ENCODE measurements at places on chromosomes 5 and 9.

DNA sequence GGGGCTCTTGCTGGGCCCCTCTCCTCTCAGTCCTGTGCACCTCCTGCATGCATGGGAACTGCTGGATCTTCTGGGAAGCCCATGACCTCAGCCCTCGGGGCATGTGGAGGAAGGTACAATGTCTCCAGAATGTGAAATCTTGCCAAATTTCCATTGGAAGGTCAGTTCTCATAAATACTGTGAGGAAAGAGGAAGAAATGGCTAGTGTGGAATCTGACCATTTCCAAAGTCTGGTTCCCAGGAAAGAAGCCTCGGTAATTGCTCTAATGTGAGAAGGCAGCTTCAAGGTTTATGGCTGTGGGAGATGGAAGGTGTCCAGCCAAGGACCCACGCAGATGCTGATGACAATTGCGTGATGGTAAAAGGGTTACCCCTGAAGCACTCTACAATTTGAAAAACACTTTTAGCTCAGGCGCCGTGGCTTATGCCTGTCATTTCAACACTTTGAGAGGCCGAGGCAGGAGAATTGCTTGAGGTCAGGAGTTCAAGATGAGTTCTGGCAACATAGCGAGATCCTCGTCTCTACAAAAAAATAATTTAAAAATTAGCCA, 8.1 kb upstream of the IL17B start:
- DNase-seq = no peak

DNA sequence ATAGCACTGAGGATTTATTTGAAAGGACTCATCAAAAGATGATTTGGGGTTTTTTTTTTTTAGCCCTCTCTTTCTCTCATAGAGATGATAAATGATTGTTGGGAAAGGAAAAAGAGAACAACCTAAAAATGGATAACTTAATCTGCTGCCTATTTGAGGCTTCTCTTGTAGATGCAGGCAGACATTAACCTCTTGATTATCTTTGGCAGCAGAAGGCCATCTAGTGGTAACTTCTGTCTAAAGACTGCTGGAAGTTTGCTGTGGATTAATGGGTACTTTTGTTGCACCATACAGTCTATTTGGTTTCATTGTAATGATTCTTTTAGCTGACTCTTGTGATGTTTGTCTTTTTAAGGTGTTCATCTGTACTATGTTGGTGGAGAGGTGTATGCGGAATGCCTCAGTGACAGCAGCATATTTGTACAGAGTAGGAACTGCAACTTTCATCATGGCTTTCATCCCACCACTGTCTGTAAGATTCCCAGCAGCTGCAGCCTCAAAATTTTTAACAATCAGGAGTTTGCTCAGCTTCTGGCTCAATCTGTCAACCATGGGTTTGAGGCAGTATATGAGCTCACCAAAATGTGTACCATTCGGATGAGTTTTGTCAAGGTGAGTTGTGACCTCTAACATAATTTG, 18.8 kb downstream of the SMIM32 start:
- DNase-seq = no peak

DNA sequence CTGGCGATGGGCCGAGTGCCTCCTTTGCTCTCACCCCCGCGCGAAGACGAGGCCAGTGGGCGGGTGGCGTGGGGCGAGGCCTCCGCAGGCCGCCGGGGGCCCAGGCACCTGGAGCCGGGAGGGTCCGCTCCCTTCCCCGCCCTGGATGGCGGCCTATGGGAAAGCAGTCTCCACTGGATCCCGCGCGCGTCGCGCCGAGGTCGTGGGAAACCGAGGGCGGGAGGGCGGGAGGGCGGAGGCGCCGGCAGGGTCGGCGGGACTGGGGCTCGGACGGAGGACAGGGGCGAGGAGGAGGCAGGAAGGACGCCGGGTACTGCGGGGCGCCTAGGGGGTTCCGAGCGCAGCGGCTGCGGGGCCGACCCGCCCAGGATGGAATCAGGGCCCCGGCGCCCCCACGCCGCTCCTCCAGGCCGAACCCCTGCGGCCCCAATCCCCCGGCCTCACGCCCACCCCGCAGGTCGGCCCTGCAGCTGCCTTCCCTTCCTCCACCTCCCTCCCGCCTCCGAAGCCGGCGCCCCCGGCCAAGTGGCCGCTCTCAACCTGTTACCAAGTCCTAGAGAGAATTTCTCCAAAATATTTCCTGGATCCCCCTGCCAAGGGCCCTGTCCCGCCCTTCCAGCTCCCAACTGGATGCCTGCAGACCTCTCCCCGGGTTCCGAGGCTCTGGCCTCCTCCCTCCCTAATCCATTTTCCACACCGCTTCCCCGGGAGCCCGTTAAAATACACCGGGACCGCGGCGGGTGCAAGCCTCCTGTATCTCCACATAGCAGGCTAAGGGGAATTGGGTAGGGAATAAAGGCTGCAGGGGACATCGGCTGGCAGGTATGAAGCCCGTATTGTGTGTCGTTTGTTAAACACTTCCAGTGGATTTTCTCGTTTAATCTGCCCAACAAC, 146.3 kb downstream of the ERCC6L2 start:
- DNase-seq = no peak

GRCh38 chr9:95383845-95384244, 66.3 kb upstream of the FANCC start:
- DNase-seq = no peak

- DNase-seq = no peak
Observed at GRCh38 chr9:13023498-13023897, 248.7 kb downstream of the LURAP1L start.

- DNase-seq = no peak
Observed at GRCh38 chr5:89342106-89342876, 459.3 kb upstream of the MEF2C start.

GRCh38 chr9:2608276-2608675, 13.3 kb upstream of the VLDLR start:
- DNase-seq = no peak

DNA sequence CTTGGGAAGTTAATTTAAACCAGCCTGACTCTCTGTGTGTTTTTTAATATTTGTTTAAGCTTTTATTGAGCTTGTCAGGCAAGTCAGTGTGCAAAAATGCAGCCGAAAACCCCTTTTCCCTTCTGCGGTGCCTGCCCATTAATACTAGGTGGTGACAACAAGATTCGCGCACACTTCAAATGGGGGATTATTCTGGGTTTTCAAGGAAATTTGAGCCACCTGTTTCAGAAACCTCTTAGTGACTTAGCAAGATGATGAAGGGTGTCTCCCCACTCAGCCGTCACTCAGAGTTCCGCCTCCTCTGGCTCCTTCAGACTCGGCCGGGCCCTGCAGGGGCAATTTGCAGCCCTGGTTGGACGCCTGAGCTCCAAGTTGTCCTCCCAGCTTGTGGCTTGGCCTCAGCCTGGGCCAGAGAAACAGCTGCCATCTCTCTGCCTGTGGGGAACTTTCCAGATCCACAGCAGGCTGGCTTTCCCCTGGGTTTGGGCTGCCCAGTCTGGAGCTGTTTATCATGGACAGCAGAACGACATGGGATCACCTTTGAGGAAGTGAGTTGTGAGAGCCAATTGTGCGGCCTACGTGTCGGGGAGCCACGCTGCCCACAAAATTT, 75.9 kb downstream of the SPRY4 start:
- no peak for DNase-seq

DNA sequence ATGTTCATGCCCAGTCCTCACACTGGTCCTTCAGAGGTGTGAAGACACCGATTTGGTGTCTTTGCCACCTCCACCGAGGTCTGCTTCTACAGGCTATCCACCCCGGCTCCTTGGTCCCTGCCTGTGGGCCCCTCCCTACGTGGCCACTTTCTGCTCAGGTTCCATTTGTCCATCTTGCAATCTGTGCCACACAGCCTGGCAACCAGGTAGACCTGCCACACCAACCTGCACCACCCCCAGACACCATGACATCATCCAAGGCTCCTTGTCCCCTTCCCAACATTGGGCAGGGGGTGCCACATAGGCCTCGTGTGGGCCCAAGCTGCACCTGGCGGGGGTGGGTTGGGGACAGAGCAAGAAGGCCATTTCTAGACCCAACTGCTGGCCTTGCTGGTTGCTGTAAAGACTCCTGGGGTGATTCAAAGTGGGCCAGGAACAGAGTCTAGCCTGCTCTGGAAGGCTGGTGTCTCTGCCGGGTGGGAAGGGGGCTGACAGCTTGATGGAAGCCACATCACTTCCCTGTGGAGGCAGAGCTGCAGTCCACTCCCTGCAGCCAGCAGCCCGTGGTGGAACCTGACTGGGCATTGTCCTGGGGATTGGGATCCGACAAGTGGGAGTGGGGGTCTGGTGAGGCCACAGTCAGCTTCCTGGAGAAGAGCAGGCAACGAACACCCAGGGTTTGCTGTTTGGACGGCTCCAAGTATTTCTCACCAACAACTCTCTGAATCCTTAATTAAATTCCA, 65.8 kb upstream of the SLC25A51 start:
- no peak for DNase-seq

DNA sequence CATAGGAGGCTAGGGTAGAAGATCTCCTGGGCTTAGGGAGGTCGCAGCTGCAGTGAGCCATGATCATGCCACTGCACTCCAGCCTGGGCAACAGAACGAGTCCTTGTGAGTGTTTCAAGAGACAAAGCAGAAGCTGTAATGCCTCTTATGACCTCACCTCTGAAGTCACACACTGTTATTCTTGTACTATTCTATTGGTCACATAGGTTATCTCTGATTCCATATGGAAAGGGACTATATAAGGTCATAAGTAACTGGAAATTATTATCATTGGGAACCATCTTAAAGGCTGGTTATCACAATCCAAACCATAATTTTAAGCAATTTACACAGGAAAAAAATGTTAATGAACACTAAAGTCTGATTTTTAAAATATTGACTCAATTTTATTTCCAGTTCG, 17.9 kb upstream of the AFF4 start:
- DNase-seq = no peak

DNA sequence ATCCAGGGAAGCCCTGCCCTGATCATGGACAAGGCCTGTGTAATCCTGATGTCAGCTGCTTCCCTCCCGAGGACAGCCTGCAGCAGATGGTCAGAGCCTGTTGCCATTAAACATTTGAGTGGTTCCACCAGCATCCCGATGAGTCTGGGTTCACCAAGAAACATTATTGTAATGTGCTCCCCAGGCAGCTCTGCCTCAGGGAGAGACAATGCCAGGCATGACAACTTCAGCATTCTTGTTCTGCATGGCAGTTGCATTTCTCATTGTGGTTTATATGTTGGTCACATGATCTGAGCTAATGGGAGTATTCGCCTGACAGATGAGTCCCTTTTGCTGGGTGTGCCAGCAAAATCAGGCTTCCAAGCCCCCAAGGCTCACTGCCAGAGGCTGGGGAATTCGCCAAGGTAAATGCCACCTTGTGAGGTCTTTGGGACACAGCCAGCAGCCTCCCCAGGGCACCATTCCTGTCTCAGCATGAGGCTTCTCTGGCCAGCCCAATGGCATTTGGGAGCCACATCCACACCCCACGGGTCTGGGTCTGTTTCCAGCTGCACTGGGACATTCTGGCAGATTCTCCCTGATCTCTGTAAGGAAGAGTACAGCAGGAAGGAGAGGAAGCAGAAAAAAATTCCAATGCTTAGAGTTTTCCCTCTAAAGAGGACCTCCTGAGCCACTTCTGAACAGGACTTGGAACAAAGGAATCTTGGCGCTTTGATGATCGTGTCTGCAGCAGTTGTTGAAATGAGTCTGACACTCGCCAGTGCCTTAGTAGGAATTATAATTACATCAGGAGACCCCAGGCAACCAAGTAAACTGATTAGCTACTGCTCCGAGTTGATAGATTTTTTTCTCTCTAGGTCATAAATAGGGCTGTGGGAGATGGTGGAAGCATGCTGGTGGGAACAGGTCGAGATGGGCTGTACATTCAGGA, 18.7 kb downstream of the KCNIP1 start:
- no peak for DNase-seq

DNA sequence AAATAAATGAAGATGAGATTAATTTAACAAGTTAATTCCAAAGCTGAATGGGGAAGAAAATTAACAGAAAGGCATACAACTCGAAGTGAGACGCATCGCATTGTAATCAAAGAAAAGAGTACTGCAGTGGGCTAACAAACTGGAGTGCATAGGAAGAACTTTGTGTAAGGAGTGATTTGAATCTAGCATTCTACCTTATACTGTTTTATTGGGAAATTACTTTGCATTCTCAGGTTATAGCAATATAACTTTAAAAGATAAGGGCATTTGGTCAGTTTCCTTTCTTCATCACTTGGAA, 124.5 kb upstream of the TLE4 start:
- no peak for DNase-seq

- DNase-seq = no peak
Observed at GRCh38 chr9:74132986-74133385, 364.1 kb upstream of the RORB start.

- DNase-seq = no peak
Observed at GRCh38 chr5:2740876-2741555, 10.5 kb downstream of the IRX2 start.

- DNase-seq = no peak
Observed at GRCh38 chr5:139634541-139634940, 13.6 kb upstream of the CXXC5 start.

- DNase-seq = no peak
Observed at GRCh38 chr5:127705120-127705892, 2.1 kb downstream of the CCDC192 start.

DNA sequence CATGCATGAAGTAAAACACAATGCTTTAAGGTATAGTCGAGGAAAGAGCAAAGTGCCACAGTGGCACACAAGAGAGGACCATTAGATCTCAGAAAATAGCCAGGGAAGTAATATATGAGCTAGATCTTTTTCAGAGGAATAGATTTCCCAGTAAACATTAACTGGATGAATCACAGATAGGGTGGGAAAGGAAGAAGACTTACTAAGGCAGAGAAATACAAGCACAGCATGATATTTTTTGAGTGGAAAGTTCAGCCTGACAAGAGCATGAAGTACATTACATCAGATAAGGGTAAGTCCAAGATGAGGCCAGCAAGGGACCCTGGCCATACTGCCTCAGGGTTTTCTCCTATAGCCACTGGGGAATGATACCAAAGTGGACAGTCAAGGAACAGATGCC, 804.6 kb upstream of the DMAC1 start:
- no peak for DNase-seq

GRCh38 chr5:69033690-69034089, 60.1 kb upstream of the SLC30A5 start:
- DNase-seq = no peak

DNA sequence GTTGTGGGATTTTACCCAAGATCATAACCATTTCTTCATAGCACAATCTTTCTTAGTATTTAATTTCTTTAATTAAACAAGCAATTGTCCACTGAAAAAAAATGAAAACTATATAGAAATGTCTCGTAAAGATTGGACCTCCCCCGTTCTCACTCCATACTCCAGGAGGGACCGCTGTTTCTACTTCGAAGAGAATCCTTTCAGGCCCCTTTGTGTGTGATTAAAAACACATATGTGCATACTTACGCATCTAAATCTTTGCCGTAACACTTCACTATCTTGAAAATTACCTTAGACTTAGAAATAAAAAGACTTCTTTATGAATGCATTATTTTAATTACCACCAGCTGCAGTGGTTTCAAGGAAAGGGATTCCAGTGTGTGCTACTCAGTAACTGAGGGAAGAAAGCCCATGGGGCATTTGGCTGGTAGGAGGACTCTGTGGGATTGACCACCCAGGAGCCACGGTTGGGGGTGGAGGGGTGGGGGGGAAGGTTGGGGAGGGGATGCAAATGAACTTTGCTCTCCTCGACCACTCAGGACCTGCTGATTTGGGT, 209.1 kb downstream of the FAM114A2 start:
- DNase-seq = no peak

GRCh38 chr5:22988937-22989336, 135.8 kb upstream of the CDH12 start:
- no peak for DNase-seq
